Forelimb muscle (tissue), 1 donor: ENCODE measurements at places on chromosomes 2 and 18.

DNA sequence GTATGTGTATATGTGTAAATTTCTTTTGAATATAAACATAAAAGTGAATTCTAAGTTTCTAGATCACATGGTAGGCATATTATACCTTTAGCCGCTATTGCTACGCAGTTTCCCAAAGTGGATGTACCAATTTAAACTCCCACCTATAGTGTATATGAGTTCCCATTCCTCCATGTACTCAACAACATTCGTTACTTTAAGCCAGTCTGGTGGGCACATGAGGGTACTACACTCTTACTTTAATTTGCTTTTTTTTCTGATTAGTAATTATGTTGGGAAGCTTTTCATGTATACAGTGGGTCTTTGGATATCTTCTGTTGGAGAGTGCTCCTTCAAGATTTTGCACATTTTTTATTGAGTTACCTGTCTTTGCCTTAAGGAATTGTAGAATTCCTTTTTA is 683.8 kb downstream of the ERBB4 start:
- no peak for DNase-seq

GRCh38 chr2:168118733-168119514 is 128.5 kb downstream of the STK39 start:
- peak; percentile 62 for DNase-seq

- DNase-seq = no peak
Measured at GRCh38 chr2:99725820-99726219, 236.0 kb upstream of the REV1 start.

GRCh38 chr2:57701391-57701791 is 345.2 kb upstream of the VRK2 start:
- no peak for DNase-seq
